ENCODE measurements at places on chromosomes 16 and 17.
A peak's percentile ranks its signal among the peaks of the same experiment; 100 is the strongest.

DNA sequence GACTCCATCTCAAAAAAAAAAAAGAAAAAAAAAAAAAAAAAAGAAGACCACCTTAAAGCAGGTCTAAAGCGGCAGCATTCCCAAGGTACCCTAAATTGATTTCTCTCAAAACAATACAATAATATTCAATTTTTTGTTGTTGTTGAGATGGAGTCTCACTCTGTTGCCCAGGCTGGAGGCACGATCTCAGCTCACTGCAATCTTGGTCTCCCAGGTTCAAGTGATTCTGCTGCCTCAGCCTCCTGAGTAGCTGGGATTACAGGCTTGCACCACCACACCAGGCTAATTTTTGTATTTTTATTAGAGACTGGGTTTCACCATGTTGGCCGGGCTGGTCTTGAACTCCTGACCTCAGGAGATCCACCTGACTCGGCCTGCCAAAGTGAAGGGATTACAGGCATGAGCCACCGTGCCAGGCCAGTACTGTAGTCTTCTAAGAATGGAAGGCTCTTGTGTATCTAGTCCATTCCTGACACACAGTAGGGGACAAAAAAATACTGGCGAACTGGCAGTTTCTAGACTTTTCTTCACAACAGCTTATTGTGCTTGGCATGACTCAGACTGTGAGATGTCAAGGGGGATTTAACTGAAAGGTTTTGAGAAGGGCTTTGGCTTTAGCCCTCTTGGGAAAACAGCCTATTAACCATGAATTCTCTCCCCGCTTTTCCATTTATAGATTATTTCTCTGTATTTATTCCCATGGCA is 17.3 kb downstream of the CDR2 start:
- DNase-seq = no peak

- DNase-seq = no peak
These were observed 296.8 kb downstream of the GRIN2A start for GRCh38 chr16:9885467-9885866.

DNA sequence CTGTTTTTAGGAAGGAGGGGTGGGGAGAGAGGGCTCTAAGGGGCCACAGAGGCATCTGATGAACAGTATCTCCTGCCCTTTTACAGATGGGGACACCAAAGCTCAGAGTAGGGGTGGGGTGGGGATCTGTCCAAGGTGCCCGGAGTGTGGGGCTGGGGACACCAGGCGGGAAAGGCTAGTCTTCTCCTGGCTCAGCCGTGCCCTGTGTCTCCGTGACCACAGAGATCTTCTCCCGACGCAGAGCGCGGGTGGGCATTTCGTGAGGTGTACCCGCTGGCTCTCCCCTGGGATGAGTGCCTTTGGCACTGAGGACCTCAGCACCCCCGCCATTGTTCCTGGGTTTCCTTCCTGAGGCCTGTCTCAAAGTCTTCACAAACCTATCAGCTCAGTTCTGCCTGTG is 209.6 kb downstream of the NTN1 start:
- DNase-seq = no peak

DNA sequence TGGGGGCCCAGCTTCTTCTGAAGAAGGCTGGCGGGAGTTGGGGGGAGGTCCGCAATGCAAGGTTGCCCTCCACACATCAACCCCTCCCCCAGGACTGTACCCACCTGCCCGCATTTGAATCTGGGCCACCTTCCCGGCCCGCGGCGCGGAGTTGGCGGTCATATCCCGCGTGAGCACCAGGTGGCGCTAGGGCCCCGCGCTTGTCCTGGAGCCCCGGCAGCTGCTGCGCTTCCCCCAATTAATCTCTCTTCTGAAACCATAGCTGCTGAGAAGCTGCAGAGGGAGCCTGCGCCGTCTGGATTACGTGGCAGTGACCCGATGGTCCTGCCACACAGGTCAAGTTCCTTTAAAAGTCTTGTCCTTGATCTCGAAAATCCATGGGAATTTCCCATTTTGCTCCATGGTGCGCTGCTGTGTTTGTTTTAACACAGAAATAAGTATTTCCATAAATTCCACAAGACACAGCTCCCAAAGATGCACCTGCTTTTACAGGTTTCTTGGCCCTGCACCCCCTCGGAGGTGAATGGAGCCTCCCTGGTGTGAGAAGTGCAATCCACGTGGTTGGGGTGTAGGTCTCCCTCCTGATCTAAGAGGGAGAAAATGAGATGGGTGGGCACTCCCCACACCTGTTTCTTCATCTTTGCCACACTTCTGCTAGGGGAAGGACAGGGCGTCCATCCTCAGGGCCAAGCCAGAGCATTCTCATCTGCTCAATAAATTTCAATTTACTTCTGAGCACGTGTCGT is 22.1 kb downstream of the COX4I1 start:
- peak; percentile 94 for DNase-seq

DNA sequence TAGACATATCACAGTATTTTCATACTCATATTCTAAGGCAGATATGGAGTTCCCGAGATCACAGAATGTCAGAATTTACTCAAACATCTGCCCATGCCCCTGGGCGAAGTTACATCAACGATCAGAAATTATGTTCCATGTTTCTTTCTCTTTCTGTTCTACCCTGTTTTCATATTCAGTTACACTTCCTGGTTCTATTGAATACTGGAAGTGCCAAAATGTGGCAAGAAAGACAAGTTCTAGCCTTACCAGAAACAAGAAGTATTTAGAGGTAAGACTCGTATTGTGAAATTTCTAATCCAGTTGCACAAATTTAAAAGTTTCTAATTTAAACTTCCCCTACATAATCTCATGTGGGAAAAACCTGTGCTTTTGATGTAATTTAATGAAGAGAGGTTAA is 36.1 kb downstream of the KCNJ2 start:
- no peak for DNase-seq

DNA sequence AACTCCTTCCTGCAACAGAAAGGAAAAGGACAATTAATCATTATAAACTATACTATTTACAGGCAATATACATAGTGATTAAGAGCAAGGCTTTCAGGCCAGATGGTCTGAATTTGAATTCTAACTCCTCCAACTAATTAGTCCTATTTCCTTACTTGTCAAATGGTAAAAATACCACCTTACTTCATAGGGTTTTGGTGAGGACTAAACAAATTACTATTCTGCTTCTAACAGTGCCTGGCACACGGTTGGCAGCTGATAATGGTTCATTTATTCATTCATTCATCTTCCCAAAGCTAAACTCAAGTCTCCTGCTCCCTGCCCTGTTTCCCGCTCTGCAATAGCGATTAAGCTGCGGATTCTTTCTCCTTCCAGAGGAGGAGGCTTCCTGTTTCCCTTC is 39.8 kb downstream of the DCUN1D3 start:
- DNase-seq = no peak

DNA sequence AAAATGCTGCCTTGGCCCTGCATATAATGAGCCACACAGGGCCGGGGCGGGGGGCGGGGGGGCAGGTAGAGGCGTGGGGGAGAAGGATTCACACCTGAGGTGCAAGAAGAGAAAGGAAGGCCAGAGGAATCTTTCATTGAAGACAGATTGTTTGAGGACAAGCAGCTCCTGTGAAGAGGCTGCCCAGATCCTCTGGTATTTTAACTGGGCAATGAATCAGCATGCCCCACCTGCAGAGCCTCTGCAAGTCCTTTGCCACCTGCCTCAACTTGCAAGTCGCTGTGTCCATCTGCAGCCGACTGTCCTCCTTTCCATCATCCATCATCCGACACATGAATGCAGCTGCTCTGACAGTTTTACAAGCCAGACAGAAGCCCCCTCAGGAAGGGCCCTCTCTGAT is 1.2 kb upstream of the SOST start:
- DNase-seq = no peak

GRCh38 chr16:66522816-66523590 is 26.9 kb downstream of the TK2 start:
- DNase-seq = no peak

GRCh38 chr16:86363836-86364618 is 146.3 kb upstream of the FOXF1 start:
- DNase-seq = no peak

Data from H54 (cell line).